Activated CD4-positive, alpha-beta T cell treated with anti-CD3 and anti-CD28 coated beads, Interleukin-2, amount 10 ng/mL, durations not matched to agents 7 days and 5 days (primary cell): ENCODE measurements at places on chromosomes 11 and 22. TPM values are rescaled to one million over a fixed set of nuclear protein-coding genes. Genes with fewer than 3 reads are reported as not detected.

The PHF21B gene
- total RNA-seq = not detected

The MS4A14 gene
- total RNA-seq = not detected

DNA sequence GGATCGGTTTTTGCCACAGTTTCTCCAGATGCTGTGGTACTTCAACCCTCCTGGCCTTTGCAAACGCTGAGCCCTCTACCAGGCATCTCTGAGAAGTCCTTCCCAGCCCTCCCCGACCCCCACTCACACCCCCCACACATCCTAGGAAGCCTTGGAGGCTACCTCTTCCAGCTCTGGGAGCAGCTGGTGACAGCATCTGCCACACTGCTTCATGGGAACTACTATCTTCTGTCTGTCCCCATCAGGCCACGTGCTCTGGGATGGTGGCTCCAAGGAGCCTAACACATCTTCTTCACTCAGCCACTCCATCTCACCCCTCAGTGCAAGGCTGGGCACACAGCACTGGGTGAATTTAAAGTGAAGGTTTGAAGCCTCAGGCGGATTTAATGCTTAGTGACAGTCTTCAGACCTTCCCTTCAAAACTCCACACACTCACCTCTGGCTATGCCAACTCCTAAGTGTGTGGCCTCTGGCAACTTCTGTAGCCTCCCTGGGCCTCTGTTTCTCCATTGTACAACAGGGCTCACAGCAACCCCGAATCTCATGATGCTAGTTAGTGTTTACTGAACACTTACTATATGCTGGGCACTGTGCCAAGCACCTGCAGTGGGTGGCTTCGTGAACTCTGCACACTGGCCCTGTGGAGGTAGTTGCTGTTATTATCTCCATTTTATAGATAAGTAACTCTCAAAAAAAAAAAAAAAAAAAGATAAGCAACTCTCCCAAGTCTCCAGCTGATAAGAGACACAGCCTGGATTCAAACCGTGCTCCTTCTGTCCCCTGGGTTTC is 7.3 kb upstream of the TP53I11 start:
- DNase-seq = no peak

The DEUP1 gene
- not detected for total RNA-seq

DNA sequence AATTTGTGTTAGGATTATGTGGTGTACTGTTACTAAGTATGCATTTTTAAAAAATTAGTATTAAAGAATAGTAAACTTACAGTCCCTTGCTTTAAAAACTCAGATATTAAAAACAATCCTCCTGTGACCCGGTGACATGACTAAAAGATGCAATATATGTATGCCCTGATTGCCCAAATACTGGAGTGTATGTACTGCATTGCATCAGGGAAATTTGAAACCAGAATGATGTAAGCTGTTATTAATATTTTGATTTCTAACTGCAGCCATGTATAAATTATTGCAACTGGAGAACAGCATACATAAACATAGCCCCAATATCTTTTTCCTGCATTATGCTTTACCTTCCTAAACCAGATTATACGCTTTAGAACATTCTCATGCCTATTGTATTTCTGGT is 3.7 kb upstream of the HSPA8 start:
- DNase-seq = no peak

The NDUFS8 gene
- 116 TPM for total RNA-seq

DNA sequence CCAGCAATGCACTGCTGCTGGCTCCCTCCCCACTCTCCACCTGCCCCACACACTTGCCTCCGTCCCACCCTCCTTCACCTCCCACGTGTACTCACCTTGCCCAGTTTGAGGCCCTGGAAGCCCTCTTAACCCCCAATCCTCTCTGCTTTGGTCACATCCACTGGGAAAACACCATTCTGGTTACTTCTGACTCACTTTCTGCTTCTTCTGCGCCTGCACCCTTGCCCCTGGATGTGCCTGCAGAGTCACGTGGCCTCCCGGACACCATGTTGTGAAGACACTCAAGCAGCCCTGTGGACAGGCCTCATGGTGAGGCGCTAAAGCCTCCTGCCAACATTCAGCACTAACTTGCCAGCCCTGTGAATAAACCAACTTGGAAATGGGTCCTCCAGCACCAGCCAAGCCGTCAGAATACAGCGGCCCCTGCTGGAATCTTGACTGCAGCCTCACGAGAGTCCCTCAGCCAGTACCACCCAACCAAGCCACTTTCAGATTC is 2.6 kb upstream of the NAALADL1 start:
- DNase-seq = peak; percentile 32

The SYT8 gene
- total RNA-seq = not detected

DNA sequence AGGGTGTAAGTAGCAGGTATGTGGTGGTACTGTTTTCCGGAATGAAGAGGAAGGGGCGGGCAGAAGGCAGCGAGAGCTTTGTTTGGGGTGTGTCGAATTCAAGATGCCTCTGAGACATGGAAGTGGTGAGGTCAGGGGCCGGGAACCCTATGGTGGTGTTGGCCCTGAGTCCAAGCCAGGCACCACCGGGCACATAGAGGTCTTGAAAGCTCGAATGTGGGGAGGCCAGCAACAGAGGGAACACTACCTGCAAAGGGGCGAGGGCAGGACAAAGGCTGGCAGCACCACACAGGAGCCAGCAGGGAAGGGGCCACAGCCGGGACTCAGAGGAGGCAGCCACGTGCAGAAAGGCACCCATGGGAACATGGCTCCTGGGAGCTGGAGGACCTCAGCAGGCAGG is 57.8 kb downstream of the CDKN1C start:
- no peak for DNase-seq

GRCh38 chr22:41848468-41848867 is 15.6 kb downstream of the SREBF2 start:
- DNase-seq = no peak

GRCh38 chr11:130763087-130763980 is 152.9 kb downstream of the SNX19 start:
- DNase-seq = no peak

The ARHGAP8 gene
- total RNA-seq = 0.37 TPM

The SCN4B gene
- 0.10 TPM for total RNA-seq

- peak; percentile 84 for DNase-seq
Measured at GRCh38 chr22:19478901-19479354, at the start of gene UFD1. Gene UFD1 (minus strand): TSS chr22:19479193. CDS start chr22:19479085, 108 bp downstream.

GRCh38 chr11:17415523-17416104 is 27.2 kb upstream of the KCNJ11 start:
- DNase-seq = no peak

DNA sequence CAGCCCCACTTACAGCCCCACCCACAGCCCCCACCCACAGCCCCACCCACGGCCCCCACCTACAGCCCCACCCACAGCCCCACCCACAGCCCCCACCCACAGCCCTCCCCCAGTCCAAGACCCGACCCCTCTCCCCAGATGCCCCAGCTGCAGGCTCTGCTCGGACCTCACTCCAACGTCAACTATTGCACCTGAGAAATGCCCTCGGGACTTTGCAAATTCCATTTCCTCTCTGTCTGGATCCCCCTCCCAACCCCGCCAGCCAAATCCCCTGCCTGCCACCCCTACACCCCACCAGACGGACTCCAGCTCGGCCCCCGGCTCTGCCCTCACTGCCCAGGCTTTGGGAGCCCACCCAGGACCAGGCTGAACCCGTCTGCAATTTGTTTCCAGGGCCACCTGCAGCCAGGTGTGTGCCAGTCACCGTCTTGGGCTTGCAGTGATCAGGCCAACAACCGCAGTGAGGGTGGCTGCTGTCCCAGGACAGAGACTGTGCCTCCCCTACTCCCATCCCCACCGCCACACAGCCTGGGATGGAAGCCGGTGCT is 662.8 kb downstream of the BRD1 start:
- no peak for DNase-seq

GRCh38 chr11:17734418-17734911 is at the start of gene KCNC1:
Gene KCNC1 (plus strand): TSS chr11:17734781. CDS start chr11:17736003, 1,222 bp downstream.
- DNase-seq = no peak

DNA sequence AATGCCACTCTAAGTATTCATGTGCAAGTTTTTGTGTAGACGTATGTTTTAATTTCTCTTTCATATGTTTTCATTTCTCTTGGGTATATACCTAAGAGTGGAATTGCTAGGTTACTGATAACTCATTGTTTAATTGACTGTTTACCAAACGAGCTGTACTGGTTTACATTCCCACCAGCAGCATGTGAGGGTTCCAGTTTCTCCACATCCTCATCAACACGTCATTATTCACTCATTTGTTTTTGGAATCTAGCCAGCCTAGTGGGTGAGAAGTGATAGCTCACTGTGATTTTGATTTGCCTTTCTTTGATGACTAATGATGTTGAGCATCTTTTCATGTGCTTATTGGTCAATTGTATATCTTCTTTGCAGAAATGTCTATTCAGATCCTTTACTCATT is 4.0 kb downstream of the ANKRD13D start:
- DNase-seq = no peak

DNA sequence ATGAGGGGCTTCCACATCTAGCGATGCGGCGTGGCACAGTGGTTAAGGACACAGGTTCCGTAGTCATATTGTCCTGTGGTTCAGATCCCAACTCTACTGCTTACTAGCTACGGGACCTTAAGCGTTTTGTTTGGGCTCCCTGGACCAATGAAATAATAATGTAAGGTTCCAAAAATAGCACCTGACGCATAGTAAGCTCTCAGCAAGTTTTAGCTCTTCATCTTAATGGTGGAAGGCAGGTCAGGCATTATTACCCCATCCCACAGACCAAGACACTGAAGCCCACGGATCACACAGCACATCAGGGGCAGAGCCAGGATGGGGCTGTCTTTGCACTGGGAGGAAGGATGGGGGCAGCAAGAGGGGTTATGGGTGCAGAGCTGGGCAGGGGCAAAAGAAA is 13.0 kb downstream of the DNAJB13 start:
- DNase-seq = no peak

The MPPED1 gene
- not detected for total RNA-seq

DNA sequence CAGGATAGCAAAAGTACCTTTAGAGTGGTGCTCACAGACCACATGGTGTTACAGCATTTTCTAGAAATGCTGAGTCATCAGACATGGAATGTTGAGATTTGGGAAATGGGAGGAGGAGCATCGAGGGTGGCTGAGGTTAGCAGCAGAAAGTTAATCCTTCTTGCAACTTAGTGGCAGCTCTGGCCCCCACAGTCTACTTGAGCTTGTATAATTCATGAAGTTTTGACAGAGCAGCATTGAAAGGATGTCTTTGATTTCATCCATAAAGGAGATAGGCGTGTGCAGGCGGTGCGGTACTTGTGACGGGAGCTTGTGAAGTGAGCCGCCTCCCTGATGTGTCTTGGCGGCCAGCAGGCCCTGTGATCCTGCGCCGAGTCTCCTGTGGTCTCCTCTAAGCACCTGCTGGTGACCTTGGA is 330.5 kb downstream of the TBC1D22A start:
- DNase-seq = no peak

- no peak for DNase-seq
Measured at GRCh38 chr11:8177136-8177535, 8.3 kb upstream of the RIC3 start.

DNA sequence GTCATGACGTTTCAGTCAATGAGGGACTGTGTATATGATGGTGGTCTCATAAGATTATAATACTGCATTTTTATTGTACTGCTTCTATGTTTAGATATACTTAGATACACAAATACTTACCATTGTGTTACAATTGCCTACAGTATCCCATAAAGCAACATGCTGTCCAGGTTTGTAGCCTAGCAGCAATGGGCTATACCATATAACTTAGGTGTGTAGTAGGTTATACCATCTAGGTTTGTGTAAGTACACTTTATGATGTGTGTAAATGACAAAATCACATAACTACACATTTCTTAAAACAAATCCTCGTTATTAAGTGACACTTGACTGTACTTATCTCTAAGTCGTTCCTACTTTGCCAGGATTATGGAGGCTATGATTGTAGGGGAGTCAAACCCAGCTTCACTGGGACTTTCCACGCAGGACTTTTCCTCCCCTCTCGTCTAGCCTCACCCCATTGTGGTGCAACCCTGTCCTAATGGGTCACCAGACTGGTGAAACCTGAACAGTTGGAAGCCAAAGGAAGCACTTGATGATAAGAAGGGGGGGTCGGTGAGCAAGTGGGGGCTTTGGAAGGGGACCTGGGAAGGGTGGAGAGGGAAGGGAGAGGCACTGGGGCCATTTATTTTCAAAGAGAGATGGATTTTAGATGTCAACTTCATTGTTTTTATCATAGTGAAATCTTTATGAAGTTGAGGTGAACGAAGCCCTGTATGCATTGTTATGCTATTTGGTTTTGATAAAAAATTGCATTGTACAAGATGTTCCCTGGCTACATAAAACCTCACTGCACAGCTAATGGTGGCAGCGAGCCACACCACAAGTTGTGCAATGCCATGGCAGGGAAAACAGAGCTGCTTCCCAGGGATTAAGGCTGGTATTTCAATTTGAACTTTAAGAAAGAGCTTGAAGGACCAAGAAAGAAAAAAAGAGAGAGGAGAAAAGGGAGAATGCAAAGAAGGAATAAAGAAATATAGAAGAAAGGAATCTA is 129.1 kb downstream of the EHF start:
- DNase-seq = no peak

GRCh38 chr22:47442821-47443220 is 680.4 kb downstream of the TBC1D22A start:
- DNase-seq = no peak

DNA sequence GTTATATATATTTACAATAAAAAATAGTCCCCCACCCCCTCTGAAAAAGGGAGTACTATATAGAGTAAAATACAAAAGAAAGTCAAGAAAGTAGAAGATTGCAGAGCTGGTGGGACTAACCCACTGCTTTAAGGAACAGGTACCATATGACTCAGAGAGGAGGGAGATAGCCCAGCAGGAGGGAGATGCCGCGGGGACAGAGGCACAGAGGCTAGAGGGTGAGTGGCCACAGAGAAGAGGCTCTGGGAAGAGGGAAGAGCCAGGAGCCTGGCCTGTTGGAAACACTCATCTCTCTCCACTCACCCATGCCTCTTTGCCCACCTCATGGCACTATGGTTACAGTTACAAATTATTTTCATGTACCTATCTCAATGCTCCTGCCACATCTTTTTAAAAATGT is 53.6 kb upstream of the LYVE1 start:
- DNase-seq = no peak

The PHLDA2 gene
- total RNA-seq = 0.45 TPM

GRCh38 chr11:12067796-12068357 is 42.5 kb upstream of the MICAL2 start:
- no peak for DNase-seq

GRCh38 chr11:86594746-86595145 is 77.7 kb downstream of the ME3 start:
- no peak for DNase-seq

GRCh38 chr22:41943661-41944209 is 3.2 kb downstream of the CENPM start:
- no peak for DNase-seq

GRCh38 chr22:36384766-36385481 is 2.8 kb downstream of the MYH9 start:
- DNase-seq = peak; percentile 67

The KLHDC7B gene
- 16.0 TPM for total RNA-seq

GRCh38 chr11:133476570-133477250 is 55.6 kb downstream of the OPCML start:
- DNase-seq = no peak

The KCNA4 gene
- not detected for total RNA-seq
